Aortic smooth muscle cell (primary cell): ENCODE measurements at places on chromosomes 13 and 19. TPM values are rescaled to one million over a fixed set of nuclear protein-coding genes. Genes with fewer than 3 reads are reported as not detected.

The PCP2 gene
- not detected in 2 replicates for total RNA-seq

The ZNF112 gene
- total RNA-seq: 7.5 and 9.1 TPM in 2 replicates

The LENG9 gene
- 9.5 and 10.4 TPM in 2 replicates for total RNA-seq

The KIR3DL1 gene
- total RNA-seq: not detected in 2 replicates

The PRTN3 gene
- total RNA-seq: not detected in 2 replicates

The OBI1 gene
- total RNA-seq: 9.8 and 11.4 TPM in 2 replicates

The GADD45GIP1 gene
- total RNA-seq: 31.5 and 46.9 TPM in 2 replicates

The CCDC106 gene
- total RNA-seq: 8.9 and 9.5 TPM in 2 replicates

The PNMA8B gene
- total RNA-seq: 1.5 and 2.1 TPM in 2 replicates

The GPC5 gene
- not detected in 2 replicates for total RNA-seq

The NUDT15 gene
- 11.2 and 15.3 TPM in 2 replicates for total RNA-seq

The ZNF723 gene
- not detected in 2 replicates for total RNA-seq

The NOVA2 gene
- 0.12 and 0.13 TPM in 2 replicates for total RNA-seq

The FFAR2 gene
- not detected in 2 replicates for total RNA-seq

The FXYD7 gene
- total RNA-seq: not detected in 2 replicates

The FGF14 gene
- 0.13 and 0.25 TPM in 2 replicates for total RNA-seq
